ENCODE measurements at places on chromosomes 16 and 17. TPM values are rescaled to one million over a fixed set of nuclear protein-coding genes. Genes with fewer than 3 reads are reported as not detected.

TNFRSF13B gene
- not detected for total RNA-seq

WWOX gene
- 9.8 TPM for total RNA-seq

DNA sequence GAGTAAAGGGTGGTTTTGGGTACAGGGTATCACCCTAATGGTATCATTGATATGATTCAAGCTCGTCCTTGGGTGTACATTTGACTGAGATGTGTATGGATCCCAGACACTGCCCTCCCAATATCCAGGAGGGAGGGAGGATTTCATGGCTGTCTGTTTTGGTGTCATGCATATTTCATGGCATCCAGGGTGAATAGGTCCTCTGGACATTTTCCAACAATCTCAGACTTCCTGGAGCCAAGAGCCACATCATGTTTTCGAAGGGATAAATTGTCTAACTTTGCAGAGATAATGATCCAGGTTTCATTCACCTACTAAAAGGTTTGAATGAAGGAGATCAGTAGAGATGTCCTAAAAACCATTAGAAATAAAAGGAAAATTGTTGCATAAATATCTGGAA is 431.9 kb downstream of the SHISA9 start:
- DNase-seq = no peak

DNA sequence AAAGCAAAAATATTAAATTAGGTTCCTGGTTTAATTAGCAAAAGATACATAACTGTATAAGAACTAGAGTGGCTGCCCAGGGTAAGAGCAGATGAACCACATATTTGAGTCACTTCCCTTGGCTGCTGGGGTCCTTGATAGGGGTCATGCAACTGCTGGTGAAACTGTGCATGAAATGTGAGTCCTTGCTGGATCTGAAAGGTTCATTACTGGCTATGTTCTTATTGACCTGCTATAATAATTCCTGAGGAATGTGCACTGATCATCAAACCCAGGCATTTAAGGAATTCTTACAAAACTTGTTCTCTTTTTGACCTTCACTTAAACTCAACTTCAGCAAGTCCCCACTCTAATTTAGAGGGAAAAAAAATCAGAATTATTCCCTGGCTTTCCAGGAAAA is 183.4 kb downstream of the ZNF18 start:
- DNase-seq = no peak

ZG16 gene
- total RNA-seq = not detected

GRCh38 chr17:40321524-40321929 is 12.5 kb downstream of the RARA start:
- no peak for DNase-seq

NR1D1 gene
- 4.7 TPM for total RNA-seq

- no peak for DNase-seq
Measured at GRCh38 chr16:7615565-7615964, 282.9 kb downstream of the RBFOX1 start.

DNA sequence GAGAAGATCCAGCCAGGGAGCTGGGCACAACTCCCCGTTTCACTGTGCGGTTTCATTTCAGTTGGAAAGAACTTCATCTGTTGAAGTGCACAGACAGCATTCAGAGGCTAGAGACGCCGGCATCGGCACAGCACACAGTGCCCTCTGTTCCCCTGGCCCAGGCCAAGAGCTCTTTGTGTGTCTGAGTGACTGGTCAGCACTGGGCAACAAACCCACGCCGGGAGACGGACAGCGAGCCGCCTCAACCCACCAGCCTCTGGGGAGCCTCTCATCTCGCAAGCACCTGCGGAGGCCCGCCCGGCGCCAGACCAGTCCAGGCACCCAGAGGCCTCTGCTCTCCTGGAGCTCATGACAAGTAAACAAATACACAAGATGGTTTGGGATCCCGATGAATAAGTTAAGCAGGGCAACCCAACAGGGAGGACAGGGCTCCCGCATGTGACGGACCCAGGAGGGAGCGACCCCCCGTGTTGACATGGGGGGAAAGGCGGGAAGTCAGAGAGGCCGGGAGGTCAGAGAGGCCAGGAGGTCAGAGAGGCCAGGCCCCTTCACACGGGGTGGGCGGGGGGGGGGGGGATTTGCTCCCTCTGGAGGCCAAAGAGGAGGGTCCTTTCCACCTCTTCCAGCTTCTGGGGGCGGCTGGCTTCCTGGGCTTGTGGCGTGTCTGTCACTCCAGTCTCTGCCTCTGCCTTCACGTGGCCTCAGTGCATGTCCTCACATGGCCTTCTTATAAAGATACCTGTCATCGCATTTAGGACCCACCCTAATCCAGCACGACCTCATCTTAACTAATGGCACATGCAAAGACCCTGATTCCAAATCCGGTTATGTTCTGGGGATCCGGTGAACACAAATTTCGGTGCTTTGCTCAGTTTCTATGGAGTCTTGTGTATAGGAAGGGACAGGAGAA is 25.8 kb upstream of the KLHDC4 start:
- no peak for DNase-seq

HOXB8 gene
- 0.52 TPM for total RNA-seq

- DNase-seq = no peak
Measured at GRCh38 chr17:31472137-31472536, 80.7 kb downstream of the RAB11FIP4 start.

- no peak for DNase-seq
Measured at GRCh38 chr17:45794840-45795239, 10.7 kb downstream of the CRHR1 start.

DNA sequence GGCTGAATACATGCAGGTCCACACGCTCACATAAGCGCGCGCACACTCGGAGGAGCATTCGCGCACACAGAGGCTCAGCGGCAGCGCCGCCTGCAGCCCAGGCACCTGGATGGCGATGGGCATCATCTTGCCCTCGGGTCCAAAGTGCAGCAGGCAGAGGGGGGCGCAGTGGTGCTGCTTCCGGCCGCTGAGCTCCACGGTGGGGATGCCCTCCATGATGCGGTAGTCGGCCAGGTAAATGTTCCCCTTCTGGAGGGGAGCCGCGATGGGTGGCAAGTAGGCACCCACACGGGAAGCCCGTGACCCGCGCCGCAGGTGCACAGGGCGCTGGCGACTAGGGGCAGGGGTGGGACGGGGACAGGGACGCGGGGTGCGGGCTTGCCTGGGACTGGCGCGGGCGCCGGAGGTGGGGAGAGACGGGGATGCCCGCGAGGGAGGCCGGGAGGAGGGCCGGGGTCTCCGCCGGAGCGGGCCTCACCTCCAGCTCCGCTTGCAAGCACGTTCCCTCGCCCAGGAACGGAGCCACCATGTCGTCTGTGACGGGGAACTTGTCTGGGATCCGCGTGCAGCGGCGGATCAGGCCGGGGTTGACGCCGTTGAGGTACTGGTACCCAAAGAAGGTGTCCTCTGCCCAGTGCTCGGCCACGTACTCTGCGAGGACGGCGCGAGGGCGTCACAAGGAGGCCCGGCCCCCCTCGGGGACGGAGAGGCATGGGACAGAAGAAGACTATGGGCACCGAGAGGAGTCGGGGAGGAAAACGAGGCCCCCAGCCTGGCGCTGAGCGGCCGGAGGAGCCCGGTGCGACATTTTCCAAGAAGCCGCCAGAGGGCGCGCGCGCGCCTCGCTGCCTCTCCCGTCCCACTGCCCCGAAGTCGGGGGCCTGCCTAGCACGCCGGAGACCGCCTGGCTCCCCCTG is 8.0 kb downstream of the ALOX12B start:
- peak; percentile 65 for DNase-seq

DNA sequence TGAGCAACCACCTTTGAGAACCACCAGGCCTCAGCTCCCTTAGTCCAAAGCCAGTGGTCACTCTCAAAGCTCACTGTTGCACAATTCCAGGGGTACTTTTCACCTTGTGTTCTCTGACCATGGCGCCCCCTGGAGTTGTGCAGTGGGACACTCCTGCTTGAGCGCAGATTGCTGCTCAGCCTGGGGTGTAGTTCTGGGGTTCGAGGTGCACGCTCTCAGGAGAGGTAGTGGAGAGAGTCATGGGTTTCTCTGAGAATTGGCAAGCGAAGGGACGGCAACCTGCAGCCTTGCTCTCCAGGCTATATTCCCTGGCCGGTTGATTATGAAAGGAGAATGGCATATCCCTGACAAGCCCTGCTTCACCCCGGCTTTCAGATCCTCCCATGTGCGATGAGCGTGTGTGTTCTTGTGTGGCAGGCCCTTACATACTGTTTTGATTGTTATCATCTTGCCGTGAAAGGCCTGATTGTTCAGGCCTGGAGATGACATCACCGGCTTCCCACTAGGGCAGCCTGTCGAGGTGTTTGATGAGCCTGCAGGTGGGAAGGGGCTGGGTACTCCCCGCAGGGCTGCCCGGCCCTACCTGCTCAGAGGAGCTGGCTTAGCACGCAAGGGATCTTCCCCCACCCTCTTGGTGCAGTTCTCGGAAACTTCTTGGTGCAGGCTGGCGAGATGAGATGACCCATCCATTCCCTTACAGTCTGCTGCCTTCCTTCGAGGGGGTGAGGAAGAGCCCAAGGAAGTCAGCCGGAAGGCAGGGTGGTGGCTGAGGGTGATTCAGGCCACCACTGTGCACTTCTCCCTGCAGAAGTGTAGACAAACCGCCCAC is 431.2 kb downstream of the SLC39A11 start:
- DNase-seq = no peak

DNA sequence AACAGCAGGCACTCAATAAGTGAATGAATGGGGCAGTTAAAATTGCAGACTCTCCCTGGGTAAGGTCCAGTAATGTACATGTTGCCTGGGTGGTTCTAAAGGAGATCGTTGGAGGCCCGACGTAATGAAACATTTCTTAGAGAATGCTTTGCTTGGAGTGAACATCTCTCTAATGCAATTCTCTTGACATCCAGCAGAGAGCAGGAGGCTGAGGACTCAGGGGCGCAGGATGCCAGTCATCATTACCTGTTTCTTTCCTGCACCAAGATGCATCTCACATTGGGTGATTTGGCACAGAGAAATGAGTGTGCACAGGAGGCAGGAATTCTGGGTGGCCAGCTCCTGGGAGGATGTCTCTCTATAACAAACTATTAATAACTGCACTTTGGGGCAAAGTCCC is 130.3 kb upstream of the RBBP6 start:
- no peak for DNase-seq

- no peak for DNase-seq
Measured at GRCh38 chr16:67518676-67519075, 10.0 kb upstream of the RIPOR1 start.

- no peak for DNase-seq
Measured at GRCh38 chr16:20814784-20815183, 8.5 kb downstream of the REXO5 start.

DNA sequence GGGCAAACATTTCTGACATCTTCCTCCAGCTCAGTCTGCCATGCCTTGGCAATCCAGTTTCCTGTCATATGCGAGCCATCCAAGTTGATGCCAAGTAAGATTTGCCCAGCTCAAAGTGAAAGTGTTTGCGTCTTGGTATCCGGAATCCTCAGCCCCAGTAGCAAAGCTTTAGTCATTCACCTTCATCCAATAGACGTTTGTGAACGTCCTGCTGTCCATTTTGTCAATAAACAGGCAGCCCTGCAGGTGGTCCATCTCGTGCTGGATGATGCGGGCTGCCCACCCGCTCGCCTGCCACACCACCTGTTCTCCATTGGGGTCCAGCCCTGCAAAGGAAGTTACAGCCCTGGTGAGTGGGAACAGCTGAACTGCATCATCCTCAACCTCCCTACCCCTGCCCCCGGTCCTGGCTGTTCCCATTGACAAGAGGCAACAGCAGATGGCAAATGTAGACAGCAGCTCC is 1.5 kb downstream of the PDF start:
- DNase-seq = peak; percentile 26

DNA sequence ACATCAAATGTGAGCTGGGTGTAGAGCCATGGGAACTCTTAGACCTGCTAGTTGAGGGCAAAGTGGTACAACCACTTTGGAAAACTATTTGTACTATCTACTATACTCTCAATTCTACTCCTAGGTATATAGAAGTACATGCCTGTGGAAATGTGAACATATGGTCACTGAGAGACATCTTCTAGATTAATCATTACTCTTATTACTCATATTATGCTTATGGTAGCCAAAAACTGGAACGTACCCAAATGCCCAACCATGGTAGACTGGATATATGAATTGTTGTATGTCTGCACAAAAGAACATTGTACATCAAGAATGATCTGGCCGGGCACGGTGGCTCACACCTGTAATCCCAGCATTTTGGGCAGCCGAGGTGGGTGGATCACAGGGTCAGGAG is 2.7 kb downstream of the WDR45B start:
- no peak for DNase-seq

HASPIN gene
- total RNA-seq = 13.2 TPM

DNA sequence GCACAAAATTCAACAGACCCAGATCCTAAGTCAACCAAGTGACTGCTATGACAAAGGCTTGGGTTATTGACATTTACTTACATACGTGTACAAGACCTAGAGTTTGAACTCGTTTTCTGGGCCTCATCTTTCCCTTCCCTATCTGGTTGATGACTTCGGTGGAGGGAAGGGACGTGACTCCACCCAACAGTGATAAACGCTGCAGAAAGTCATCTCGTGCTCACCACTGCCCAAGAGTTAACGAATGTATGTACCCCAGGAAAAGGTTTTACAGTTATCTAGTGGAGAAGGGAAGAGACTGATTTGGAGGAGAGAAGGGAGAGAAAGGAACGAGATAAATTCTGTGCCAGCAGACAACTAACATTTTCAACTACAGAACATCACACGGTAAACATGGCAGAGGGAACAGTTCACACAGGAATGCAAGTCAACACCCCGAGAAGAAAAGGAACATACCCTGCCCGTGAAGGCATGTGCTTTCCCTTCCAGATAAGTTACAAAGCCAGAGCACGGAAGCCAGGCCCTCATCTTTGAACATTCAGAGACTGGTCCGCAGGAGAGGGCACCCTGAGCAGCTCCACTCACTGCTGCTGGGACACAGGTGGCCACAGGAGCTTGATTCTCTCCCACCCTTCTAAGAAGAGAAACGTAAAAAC is 13.9 kb upstream of the CYTH1 start:
- DNase-seq = no peak

- no peak for DNase-seq
Measured at GRCh38 chr17:48612854-48613691, 2.0 kb downstream of the HOXB8 start.

DNA sequence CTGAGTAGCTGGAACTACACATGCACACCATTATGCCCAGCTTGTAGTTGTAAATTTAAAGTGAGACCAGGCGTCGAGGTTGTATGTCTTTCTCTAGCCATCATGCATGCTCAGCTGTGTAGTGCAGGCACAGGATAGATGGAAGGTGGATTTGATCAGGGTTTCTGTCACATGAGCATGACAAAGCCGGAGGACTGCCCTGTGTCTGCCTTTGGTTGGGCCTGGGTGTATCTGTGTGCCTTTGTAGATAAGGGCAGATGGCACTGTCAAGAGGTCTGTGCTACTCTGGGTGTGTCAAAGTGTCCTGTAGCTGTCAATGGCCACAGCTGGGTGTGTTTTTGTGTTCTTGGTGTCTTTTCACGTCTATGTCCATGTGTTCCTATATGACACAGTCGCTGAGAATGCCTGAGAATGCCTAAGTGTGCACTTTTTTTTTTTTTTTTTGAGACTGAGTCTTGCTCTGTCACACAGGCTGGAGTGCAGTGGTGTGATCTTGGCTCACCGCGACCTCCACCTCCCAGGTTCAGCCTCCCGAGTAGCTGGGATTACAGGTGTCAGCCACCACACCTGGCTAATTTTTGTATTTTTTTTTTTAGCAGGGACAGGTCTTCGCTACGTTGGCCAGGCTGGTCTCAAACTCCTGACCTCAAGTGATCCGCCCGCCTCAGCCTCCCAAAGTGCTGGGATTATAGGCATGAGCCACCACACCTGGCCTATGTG is 4.1 kb upstream of the NAGS start:
- DNase-seq = no peak

ZFPM1 gene
- 0.67 TPM for total RNA-seq
